ENCODE measurements at places on chromosomes 5 and 9.

GRCh38 chr5:78505860-78506259 lies 142.7 kb downstream of the LHFPL2 start:
- no peak for DNase-seq

DNA sequence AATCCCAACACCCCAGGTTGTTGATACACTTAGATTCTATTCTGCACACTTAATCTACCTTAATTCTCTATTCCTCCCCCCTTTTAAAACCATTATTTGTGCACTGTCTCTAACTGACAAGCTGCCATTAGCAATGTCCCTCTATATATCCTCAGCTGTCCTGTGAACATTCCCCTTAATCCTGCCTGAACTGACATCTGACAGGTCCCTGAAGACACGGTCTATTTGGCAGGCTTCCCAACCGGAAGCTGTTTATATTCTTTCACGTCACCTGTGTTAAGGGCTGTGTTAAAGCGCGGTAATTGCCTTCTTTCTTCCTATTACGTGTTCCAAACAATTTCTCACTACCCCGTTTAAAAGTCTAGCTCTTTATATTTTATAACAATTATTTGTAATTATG lies 277.3 kb downstream of the CDH9 start:
- DNase-seq, result no peak

DNA sequence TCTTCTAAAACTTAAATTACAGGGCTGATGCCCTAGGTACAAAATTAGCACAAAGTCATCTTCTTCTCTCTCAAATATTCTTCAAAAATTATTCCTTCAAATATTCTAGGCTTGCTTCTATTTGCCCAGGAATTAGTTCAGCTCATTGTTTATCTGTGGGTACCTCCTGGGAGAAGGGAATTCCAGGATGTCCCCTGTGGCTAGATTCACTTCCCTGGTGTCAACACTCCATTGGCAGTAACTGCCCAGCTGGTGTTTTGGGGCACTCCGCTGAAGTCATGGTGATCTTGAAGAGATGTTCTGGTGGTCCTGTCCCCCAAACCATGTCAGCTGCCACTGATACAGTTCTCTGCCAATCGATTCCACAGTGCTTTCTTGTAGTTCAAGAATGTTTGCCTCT lies 26.2 kb upstream of the TGFBR1 start:
- peak; percentile 10 for DNase-seq

DNA sequence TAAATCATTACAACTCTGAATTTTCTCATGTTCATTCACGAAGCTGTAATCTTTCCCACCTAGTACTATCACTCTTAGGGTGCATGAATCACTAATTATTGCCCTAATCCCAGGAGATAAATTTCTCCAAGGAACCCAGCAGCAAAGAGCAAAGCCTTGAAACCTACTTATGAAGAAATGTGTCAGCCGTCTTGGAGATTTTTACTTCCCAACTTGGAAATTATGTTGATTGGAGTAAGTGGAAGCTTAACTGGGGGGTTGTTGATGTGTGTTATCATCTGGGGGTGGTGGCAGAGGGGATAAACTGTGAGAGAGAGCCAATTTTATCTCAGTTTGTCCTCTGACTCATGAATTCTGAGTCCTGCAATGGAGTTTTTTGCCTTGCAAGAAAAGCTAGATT lies 440.5 kb upstream of the WWC1 start:
- no peak for DNase-seq

- DNase-seq, result no peak
Measured at GRCh38 chr9:135647884-135648283, 8.5 kb upstream of the GLT6D1 start.
